ENCODE measurements at places on chromosomes 11 and 22. TPM values are rescaled to one million over a fixed set of nuclear protein-coding genes. Genes with fewer than 3 reads are reported as not detected.

DNA sequence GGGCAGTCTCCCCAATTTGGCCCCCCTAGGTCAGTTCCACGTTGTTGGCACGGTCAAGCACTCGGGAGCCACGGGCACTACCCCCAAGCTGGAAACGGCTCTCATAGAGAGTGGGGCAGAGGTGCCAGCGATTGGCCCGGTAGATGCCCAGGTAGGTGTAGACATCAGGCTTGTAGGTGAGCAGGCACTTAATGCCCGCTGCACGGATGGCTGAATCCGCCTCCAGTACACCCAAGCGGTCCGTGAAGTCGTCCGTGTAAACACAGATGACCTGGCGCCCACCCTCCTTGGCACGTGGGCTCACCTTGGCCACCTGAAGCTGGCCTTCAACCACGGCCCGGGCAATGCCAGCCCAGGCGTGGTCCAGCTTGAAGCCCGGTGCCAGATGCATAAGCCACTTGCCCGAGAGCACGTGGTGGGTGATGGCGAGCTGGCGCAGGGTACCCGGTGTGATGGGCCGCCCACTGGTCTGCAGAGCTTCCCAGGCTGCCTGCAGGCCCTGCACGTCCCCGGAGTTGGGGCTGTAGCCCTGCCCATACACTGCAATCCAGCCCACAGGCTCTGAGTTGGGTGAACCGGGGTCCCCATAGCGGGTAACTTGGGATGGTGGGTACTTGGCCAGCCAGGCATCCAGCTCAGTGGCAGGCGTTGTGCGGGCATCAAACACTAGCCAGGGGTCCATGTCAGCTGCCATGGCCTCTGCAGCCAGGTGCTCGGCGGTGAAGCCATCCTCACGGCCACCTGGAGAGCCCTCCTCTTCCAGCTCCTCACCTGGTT lies 1.2 kb downstream of the C11orf68 start:
- no peak for DNase-seq

GRCh38 chr11:26219183-26220117 lies 112.5 kb upstream of the ANO3 start:
- DNase-seq = no peak

- DNase-seq = no peak
Measured at GRCh38 chr11:72740060-72740424, 12.2 kb downstream of the ARAP1 start.

- DNase-seq = no peak
Measured at GRCh38 chr11:92852946-92853345, 116.5 kb upstream of the MTNR1B start.

GRCh38 chr11:21893565-21893867 lies 299.4 kb upstream of the ANO5 start:
- DNase-seq = no peak

- DNase-seq = no peak
Measured at GRCh38 chr11:105367129-105367528, 227.6 kb upstream of the CARD18 start.

DNA sequence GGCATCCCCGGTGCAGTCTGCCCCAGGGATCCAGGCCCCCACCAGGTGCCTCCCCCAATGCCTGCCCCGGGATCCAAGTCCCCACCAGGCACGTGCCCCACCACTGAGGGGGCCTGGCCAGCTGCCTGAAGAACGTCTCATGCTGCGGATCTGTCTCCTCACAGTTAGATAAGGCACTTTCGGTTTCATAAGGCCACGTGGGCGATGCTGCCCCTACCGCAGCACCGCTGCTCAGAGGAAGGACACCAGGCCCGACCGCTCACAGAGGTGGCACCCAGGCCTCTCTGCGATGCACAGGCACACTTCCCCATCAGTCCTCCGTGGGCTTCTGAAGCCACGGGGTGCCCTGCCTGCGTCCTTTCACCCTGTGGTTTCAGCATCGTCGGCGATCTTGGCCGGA lies 68.1 kb upstream of the BID start:
- no peak for DNase-seq

DNA sequence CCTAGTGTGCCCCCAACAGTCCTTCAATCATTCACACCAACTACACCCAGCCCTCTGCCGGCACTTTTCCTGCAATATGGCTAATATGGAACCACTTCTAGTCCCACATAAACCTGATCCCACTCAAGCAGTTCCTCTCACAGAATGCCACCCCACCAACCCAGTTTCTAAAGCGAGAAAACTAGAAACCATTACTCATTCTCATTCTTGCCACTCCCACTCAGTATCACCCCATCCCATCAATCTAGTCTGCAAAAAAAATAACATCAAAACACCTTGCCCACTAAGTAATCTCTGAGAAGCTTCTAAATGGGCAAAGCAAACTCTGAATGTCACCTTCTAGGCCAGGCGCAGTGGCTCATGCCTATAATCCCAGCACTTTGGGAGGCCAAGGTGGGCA lies 17.9 kb downstream of the NAP1L4 start:
- no peak for DNase-seq

DNA sequence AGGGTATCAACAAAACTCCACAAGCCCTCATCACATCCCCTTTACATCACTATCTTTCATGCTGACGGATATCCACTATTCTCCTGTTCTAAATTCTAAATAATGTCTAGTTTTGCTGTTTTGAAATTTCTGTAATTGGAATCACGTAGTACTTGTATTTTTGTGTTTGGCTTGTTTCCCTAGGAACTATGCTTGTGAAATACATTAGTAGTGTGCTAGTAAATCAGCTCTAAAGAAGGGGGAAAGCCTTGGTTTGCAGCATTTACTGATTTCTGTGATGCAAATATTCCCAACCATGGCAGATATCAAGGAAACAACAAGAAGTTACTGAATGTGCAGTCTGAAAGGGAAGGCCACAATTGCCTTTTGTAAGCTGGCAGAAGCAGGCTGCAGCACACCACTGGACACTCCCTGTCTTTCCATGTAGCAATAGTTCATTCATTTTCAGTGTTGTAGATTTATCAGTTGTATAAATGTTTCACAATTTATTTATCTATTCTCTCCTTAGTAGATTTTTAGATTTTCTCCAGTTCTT lies 4.7 kb upstream of the FOLH1 start:
- no peak for DNase-seq

DNA sequence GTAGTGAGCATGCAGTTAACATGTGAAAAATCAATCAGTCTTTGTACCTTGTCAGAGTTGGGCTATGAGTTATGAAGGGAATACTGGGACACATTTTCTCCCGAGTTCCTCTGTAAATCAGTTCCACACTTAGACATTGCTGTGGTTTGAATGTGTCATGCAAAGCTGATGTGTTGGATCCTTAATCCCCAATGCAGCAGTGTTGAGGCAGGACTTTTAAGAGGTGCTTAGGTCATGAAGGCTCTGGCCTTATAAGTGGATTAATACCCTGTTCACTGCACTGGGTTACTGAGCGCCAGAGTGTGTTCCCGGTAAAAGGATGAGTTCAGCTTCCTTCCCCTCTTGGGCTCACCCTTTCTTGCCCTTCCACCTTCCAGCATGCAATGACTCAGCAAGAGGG lies 742.1 kb upstream of the TENM4 start:
- no peak for DNase-seq

GRCh38 chr11:102489186-102490145 lies 36.9 kb upstream of the TMEM123 start:
- DNase-seq = no peak

GRCh38 chr11:70751142-70751734 lies 352.9 kb downstream of the CTTN start:
- DNase-seq = no peak

DNA sequence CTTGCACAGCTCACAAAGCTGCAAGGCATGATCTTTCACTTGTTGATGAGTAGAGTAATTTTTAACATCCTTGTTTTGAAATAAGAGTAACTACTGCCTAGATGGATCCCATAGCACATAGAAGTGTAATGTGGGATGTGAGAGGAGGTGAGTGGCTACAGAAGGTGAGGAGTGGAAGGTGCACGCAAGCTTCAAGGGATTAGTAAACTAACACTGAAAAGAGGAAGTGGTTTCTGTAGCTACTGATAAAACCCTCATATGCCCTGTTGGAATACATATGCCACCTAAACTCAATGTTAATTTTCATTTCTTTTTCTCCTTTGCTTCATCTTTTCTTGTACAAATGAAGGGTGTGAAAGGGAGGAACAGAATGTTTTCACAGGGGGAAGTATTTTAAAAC lies 22.0 kb upstream of the CTSC start:
- no peak for DNase-seq

GRCh38 chr22:26267856-26268255 lies 98.6 kb downstream of the SEZ6L start:
- no peak for DNase-seq

GRCh38 chr11:36265793-36266628 lies 23.2 kb downstream of the COMMD9 start:
- DNase-seq = no peak

GRCh38 chr22:32528316-32528715 lies 53.7 kb downstream of the FBXO7 start:
- no peak for DNase-seq

GRCh38 chr11:118353084-118353710 lies 6.2 kb upstream of the UBE4A start:
- DNase-seq = no peak

- DNase-seq = no peak
Measured at GRCh38 chr11:7924536-7924935, 6.5 kb downstream of the OR10A6 start.

DNA sequence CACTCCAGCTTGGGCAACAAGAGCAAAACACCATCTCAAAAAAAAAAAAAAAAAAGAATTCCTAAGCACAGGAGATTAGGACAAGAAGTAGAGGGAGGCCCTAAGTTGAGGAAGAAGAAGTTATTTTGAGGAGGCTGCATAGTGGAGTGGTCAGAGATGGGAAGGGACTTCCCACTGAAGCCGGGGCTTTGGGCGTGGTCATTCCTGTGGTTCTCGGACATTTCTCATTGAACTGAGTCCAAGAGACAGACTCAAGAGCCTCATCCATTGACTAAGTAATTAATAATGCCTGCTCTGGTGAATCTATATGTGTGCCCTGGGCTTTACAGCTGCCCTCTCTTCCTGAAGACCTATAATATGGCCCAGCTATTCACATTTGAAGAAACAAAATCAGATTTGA lies 53.2 kb upstream of the FTH1 start:
- DNase-seq = no peak

GRCh38 chr11:123206791-123207434 lies 11.9 kb upstream of the CLMP start:
- no peak for DNase-seq

- no peak for DNase-seq
Measured at GRCh38 chr11:74462631-74463030, 4.7 kb downstream of the KCNE3 start.

DNA sequence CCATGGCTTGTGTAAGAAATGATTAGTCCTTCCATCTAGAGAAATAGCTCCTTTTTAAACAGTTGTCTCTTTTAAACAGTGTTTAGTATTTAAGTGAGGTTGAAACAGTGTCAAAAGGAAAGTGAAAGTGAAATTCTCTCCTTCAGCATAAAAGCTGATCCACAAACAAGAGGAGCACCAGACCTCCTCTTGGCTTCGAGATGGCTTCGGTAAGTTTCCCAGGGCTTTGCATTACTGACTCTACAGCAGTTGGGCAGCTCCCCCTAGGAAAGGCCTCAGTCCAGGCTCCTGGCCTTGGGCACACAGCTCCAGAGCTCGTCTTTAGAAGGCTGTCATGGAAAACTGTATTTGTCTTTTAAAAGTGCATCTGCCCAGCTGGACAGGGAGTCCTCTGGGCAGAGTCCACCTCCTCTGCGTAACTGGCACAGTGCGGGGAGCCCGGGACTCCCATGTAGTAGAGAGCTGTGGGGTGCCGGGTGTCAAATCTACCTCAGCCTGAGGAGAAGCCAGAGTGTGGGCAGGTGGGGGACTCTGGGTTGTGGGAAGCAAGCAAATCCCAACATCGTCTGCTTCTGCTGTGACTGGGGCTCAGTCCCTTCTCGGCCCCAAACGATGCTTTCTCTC lies at the start of gene PLAAT4:
Gene PLAAT4 (plus strand): TSS at position 140 of the 624 bp plus-strand sequence. CDS start 61 bp downstream, at position 201.
- DNase-seq = no peak

- no peak for DNase-seq
Measured at GRCh38 chr11:92941676-92942571, 27.5 kb upstream of the MTNR1B start.

GRCh38 chr11:101470881-101471520 lies 112.8 kb downstream of the TRPC6 start:
- no peak for DNase-seq

- DNase-seq = no peak
Measured at GRCh38 chr11:78163828-78164227, 24.4 kb upstream of the ALG8 start.

- no peak for DNase-seq
Measured at GRCh38 chr11:45481026-45481425, 184.4 kb downstream of the CHST1 start.

The P2RX6 gene
- 1.2 TPM for polyA plus RNA-seq

The OR2AG1 gene
- polyA plus RNA-seq = not detected

The SAA1 gene
- polyA plus RNA-seq = 3.4 TPM

The RAG2 gene
- not detected for polyA plus RNA-seq

The CDC42EP2 gene
- 23.2 TPM for polyA plus RNA-seq

The CRYBA4 gene
- not detected for polyA plus RNA-seq

The NCAM1 gene
- 0.27 TPM for polyA plus RNA-seq

The CHADL gene
- 0.70 TPM for polyA plus RNA-seq

The SCUBE1 gene
- polyA plus RNA-seq = not detected

The OSBPL5 gene
- 20.8 TPM for polyA plus RNA-seq

The TPST2 gene
- polyA plus RNA-seq = 48.1 TPM

The P2RY6 gene
- polyA plus RNA-seq = 0.56 TPM

The DGCR6 gene
- 0.29 TPM for polyA plus RNA-seq

The ZBTB16 gene
- not detected for polyA plus RNA-seq

The PATE4 gene
- polyA plus RNA-seq = not detected

The RIMBP3B gene
- not detected for polyA plus RNA-seq

The UBASH3B gene
- polyA plus RNA-seq = 28.4 TPM

The TMPRSS4 gene
- polyA plus RNA-seq = not detected

The OR8G5 gene
- not detected for polyA plus RNA-seq

The FGF3 gene
- not detected for polyA plus RNA-seq
